ENCODE measurements at places on chromosomes 4 and X.

GRCh38 chr4:140807491-140808252, 51.5 kb upstream of the TBC1D9 start:
- no peak for DNase-seq

DNA sequence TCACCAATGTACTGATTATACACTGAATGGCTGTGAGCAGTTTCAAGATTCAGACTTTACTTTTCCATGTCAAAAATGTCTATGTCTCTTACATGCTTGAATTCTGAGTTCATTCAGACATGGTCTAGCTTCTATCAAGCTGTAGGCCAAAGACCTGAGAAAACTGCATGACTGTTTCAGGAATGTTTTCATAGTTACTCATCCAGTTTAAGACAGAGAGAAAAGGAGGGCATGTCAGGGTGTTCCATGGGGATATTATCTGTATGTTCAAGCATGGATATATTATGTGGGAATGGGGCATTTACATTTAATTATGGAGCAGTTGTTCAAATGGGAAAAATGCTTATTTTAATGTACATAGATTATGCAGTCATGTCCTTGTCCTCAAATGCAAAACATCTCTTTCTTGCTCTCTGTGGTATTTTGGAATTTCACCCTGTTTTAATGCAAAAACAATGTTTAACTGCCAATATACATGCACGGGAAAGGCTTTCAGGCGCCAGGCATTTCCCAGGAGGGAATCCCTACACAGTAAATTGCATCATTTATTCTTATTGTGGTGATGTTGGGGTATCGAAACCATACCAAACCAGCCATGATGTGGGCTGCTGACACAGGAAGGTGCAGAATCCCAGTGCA, 429.1 kb upstream of the INTU start:
- no peak for DNase-seq

DNA sequence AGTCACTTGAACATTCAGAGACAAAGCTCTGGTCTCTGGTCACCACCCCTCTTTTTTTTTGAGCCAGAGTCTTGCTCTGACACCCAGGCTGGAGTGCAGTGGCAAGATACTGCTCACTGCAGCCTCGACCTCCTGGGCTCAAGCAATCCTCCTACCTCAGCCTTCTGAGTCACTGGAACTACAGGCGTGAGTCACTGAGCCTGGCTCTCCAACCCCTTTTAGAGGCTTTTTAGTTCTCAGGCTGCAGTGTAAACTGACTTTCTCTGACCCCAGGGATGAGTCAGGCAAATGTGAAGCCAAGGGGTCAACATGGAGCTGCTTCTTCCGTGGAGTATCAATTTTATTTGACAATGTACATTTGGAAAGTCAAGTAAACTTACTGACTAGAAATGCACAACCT, 229.2 kb downstream of the PTTG2 start:
- DNase-seq = no peak

GRCh38 chrX:153945956-153946943, 1.8 kb upstream of the RENBP start:
- DNase-seq = no peak

GRCh38 chr4:114036426-114036825, 57.0 kb upstream of the ARSJ start:
- no peak for DNase-seq

GRCh38 chr4:106478152-106478551, 109.6 kb upstream of the GIMD1 start:
- no peak for DNase-seq

DNA sequence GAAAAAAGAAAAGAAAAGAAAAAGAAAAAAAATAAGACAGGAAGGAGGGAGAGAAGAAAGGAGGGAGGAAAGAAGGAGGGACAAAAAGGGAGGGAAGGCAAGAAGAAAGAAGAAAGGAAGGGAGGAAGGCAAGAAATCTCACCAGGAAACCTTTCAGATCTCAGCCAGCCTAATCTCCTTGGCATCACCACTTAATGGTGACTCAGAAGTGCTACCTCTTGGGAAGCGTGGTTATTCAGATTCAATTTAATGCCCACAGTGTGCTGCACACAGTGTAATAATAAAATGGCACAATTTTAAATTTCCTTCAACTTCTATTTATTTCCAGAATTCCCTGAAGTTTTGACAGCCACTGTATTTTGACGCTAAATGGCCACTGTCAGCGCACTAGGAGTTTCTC, 50.3 kb downstream of the DKK2 start:
- DNase-seq = no peak

- peak; percentile 2 for DNase-seq
Observed at GRCh38 chrX:139559383-139560042, 29.0 kb downstream of the F9 start.

DNA sequence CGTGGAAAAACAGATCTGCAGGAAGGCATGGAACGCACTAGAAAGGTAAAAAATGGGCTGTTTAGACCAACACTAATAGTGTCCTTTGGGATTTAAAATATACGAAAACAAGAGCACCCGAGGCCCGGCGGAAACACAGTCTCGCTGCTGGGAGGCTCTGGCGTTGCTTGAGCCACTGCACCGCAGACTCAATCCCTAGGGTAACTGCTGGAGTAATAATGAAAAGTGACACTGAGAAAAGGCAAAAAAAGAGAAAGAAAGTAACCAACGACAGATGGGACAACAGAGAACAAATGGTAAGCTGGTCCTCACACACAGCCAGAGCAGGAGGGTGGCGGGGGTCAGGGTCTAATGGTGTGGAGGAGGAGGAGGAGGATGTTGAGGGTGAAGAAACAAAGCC, 15.4 kb downstream of the IRAK1 start:
- no peak for DNase-seq

DNA sequence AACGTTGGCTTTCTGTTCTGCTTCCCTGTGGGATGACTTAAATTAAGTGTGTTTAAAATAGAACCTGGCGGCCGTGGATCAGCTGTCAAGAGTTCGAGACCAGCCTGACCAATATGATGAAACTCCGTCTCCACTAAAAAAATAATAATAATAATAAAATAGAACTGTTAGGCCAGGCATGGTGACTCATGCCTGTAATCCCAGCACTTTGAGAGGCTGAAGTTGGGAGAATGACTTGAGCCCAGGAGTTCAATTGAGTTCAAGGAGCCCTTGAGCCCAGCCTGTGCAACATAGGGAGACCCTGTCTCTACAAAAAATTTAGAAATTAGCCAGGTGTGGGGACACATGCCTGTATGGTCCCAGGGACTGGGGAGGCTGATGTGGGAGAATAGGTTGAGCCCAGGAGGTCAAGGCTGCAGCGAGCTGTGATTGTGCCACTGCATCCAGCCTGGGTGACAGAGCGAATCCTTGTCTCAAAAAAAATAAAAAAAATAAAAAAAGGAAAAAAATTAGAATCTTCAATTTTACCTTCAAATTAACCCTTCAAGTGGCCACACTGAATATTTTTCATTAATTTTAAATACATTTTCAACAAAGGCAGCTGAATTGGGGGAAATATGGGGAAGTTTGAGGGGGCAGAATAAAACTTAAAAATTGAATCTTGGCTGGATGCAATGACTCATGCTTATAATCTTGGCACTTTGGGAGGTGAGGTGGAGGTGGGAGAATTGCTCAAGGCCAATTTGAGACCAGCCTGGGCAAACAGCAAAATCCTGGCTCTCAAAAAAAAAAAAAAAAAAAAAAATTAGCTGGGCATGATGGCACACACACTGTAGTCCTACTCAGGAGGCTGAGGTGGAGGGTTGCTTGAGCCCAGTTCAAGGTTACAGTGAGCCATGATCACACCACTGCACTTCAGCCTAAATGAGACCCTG, 31.8 kb upstream of the HSD17B13 start:
- DNase-seq = no peak

GRCh38 chr4:5750946-5751665, 40.1 kb downstream of the EVC start:
- DNase-seq = no peak

DNA sequence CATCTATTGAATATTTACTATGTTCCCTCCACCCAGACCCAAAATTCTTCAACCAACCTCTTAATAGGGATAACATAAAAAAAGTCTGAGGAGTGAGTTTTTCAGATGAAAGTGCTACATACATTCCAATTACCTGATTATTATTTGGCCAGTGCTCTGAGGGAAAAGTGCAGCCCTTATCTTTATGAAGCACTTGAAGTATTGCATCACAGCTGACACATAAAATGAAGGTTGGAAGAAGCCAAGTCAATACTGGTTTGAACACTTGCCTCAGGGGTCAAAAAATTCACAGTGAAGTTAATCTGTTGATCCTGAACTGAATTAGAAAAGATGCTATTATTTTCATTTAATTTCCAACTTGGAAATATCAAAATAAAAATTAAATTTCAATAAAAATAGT, 498.9 kb downstream of the INPP4B start:
- no peak for DNase-seq

DNA sequence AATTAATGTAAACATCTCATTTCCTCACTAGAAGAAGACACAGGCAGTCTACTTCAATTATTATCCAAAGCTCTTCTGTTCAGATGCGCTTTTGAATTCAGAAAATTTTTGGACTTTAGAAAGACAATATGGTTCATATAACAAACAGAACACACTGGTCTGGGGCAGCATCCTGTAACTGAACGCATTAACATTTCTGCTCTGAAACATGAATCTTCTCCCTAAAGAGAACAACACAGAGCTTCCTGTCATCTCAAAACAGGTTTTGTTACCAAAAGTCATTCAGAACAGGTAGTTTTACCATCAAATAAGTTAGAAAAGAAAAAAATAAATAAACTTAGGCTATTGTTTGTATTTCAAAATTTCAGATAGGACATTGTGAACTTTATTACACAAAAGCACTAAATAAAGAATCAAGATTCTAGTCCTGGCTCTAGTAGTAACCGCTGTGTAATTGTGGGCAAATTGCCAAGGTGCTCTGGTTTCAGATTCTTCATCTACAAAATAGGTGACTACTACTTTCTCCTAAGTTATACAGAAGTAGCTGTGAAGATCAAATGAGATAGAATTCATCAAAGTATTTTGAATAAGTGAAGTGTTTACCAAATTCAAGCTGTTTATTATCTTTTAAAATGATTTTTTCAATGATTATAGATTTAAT, 252.3 kb upstream of the RASGEF1B start:
- no peak for DNase-seq

DNA sequence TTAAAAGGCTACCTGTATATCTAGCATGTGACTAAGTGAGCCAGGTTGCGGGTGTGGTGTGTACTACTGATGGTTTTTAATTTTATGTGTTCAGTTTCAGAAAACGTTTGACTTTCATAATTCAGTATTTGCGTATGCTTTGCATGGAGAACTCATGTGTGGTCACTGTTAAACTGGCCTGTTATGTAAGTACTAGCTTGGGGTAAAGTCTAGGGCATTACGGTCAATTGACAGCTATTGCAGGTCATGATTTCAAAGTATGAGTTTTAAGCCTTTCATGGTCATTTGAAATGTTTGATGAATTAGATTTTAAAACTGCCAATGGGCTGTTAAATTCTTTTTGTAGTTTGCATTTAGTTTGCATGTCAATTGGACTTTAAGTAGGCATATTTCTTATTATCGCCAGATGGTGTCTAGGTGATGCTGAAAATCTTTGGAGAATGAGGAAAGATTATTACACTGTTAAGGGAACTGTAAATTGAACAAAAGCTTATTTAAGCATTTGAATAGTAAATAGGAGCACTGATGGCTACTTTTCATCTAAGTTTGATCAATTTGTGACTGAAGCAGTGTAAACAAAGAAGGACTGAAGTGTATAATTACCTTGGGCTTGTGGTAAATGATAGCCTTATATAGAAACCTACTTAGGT, 563.4 kb downstream of the DACH2 start:
- DNase-seq = no peak

DNA sequence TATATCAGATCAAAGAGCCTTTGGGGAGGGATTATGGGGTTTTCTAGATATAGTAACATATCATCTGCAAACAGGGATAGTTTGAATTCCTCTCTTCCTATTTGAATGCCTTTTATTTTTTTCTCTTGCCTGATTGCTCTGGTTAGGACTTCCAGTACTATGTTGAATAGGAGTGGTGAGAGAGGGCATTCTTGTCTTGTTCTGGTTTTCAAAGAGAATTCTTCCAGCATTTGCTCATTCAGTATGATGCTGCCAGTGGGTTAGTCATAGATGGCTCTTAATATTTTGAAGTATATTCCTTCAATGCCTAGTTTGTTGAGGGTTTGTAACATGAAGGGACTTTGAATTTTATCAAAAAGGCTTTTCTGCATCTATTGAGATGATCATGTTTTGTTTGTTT, 25.6 kb upstream of the ABCB7 start:
- no peak for DNase-seq

DNA sequence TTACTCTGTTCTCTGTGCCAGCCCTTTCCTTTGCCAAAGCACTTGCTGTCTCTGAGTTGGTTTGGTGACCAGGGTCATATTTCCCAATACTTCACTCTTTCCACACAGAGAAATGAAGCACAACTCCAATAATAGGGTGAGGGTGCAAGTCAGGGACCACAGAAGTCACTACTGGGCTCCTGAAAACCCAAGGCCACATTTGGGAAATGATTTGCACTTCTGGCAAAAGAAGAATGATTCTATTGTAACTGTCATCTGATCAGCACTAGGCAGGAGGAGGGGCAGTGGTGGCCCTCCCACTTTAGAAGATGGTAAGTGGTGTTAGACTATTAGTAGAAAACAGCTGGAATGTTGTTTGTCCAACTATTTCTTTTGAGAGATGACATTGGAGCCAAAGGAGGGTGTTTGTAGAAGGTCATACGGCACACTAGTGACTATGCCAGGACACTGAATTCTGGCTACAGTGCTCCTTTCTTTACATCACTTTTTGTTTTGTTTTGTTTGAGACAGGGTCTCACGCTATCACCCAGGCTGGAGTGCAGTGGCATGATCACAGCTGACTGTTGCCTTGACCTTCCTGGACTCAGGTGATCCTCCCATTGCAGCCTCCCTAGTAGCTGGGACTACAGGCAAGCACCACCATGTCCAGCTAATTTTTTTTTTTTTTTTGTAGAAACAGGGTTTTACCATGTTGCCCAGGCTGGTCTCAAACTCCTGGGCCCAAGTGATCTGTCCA, 10.8 kb upstream of the HADH start:
- no peak for DNase-seq

GRCh38 chrX:17368002-17368401, 7.0 kb upstream of the NHS start:
- no peak for DNase-seq

DNA sequence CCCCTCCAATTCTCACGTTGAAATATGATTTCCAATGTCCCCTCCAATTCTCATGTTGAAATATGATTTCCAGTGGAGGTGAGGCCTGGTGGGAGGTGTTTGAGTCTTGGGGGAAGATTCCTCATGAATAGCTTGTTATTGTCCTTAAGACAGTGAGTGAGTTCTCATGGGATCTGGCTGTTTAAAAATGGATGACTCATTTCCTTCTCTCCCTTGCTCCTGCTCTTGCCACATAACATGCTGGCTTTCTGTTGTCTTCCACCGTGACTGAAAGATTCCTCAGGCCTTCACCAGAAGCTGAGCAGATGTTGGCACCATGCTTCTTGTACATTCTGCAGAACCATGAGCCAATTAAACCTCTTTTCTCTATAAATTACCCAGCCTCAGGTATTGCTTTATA, 346.8 kb upstream of the TECRL start:
- DNase-seq = no peak
